ENCODE measurements at places on chromosomes 4 and X.
A peak's percentile ranks its signal among the peaks of the same experiment; 100 is the strongest.

DNA sequence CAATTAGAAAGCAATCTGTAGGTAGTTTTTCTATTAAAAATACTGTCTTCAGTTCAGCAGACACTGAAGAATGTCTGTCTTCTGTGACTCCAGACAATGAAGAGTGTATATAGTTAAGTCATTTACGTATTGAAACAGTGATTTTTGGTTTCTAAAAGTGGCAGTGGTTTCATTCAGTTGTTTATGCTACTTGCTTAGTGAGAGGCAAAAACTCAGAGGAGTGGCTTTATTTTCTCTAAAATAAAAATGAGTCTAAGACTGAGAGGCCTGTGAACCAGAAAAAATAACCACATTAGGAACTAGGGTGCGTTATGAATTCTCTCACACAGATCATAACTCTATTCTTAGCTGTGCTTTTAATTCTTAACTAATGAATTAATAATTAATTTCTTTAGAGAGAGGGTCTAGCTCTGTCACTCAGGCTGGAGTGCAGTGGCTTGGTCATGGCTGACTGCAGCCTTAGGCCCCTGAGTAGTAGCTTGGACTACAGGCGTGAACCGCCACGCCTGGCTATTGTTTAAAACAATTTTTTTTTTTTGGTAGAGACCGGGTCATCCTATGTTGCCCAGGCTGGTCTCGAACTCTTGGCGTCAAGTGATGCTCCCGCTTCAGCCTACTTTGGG, 31.4 kb downstream of the FREM3 start:
- no peak overlapping the region for H3K4me3 ChIP-seq
- no peak overlapping the region for H3K27ac ChIP-seq
- no peak for DNase-seq
- H3K36me3 ChIP-seq: no peaks in the 10 kb centered on the region
- H3K4me1 ChIP-seq: no peaks in the 10 kb centered on the region

- peaks cover 3% of the 10 kb centered on the region for H3K4me1 ChIP-seq
- H3K27me3 ChIP-seq: no peaks in the 10 kb centered on the region
- H3K27ac ChIP-seq: no peak overlapping the region
- no peaks in the 10 kb centered on the region for H3K36me3 ChIP-seq
- DNase-seq: peak; percentile 69
Observed at GRCh38 chr4:122548452-122548851, 72.4 kb downstream of the IL21 start.

GRCh38 chr4:153825126-153825525, 36.2 kb upstream of the SFRP2 start:
- no peak overlapping the region for H3K27ac ChIP-seq
- no peaks in the 10 kb centered on the region for H3K27me3 ChIP-seq
- H3K4me1 ChIP-seq: no peaks in the 10 kb centered on the region
- H3K4me3 ChIP-seq: no peak overlapping the region
- no peak for DNase-seq

DNA sequence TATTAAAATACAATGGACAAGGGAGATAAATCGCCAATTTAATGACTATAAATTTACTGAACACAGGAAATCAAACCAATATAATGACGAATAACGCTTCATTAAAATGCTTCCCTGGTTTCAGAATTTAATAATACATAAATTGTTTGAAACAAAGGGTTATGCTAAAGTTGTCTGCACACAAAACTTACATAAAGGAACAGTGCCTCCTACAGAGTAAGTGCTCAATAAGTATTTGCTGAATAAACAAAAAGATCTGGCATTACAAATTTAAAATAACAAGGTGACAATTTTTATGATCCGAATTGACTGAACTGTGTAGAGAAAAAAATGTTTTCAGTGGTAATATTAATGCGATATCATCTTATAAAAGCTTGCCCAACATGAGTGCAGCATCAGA, 69.6 kb downstream of the NOCT start:
- H3K4me1 ChIP-seq: no peaks in the 10 kb centered on the region
- H3K36me3 ChIP-seq: no peaks in the 10 kb centered on the region
- H3K4me3 ChIP-seq: no peak overlapping the region
- H3K27ac ChIP-seq: no peak overlapping the region

DNA sequence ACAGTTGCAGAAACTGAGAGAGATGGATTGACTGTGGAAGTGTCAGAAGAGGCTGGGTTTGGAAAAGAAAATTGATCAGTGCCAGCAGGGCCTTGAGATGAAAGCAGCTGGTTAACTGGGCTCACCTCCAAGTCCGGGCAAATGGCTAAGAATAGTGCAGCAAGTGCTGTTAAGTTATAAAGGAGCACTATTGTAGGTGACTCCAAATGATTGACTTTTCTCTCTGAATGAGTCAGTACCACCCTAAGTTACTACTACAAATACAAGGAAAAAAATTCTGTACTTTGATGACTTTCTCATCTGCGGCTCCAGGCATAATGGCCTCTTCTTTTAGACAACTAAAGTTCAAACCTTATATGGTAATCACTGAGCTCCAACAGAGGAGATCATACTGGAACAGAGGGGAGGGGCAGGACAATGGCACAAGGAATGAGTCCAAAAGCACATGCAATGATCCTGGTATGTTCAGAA, 733.4 kb upstream of the INTU start:
- H3K4me1 ChIP-seq: no peaks in the 10 kb centered on the region
- H3K27ac ChIP-seq: no peak overlapping the region
- no peaks in the 10 kb centered on the region for H3K27me3 ChIP-seq
- DNase-seq: no peak
- no peak overlapping the region for H3K4me3 ChIP-seq

DNA sequence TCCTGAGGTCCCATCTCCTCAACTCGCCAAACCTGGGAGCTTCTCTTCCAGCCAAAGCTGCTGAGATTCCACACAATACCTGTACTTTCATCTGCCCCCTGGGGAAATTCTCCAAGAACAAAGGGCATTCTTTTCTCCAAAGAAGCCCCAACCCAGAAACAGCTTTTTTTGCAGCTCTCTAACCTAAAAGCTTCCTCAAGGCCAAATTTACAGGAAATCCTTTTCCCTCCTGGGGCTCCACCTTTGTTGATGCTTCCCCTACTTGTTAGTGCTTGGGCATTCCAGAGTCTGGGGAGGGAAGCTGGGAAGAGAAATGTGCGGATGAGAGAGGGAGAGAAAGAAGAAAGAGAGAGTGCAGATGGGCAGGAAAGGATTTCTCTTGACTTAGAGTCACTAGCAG, 24.3 kb downstream of the ZBTB33 start:
- peak overlapping the region; percentile 28 for H3K27ac ChIP-seq
- peak; percentile 88 for DNase-seq
- H3K4me3 ChIP-seq: no peak overlapping the region
- no peaks in the 10 kb centered on the region for H3K4me1 ChIP-seq
- no peaks in the 10 kb centered on the region for H3K36me3 ChIP-seq

GRCh38 chr4:185269286-185269685, 59.9 kb downstream of the SNX25 start:
- no peaks in the 10 kb centered on the region for H3K4me1 ChIP-seq
- no peaks in the 10 kb centered on the region for H3K27me3 ChIP-seq
- no peak overlapping the region for H3K27ac ChIP-seq
- no peak overlapping the region for H3K4me3 ChIP-seq

DNA sequence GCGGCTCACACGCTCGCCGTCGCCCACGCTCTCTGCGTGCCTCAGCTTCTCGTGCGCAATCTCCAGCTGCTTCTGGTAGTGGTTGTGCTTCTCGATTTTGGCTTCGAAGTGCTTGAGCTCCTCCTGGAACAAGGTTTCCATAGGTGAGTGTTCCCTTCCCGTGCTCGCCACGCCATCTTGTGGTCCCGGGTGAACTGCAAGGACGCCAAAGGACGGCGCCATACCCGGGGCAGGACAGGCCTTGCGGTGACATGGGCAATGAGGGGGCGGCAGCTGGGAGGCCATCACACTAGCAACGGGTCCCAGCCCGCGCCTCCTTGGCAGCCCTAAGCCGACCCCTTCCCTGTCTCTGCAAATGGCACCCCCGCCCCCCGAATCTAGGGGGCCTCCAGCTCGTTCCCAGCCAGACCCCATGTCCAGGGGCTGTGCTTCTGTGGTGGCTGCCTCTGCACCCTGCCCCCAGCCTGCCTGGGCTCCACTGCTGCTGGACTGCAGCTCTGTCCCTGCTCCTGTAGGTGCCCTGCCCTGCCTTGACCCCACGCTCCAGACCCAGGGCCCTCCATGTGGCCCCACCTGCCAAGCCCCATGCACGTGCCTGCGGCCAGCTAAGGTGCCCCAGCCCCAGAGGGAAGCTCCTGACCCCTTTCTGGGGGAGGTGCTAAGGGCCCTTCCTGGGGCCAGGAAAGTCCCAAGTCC, 17.3 kb downstream of the LRPAP1 start:
- no peaks in the 10 kb centered on the region for H3K27me3 ChIP-seq
- DNase-seq: peak; percentile 55
- H3K4me3 ChIP-seq: no peak overlapping the region
- H3K36me3 ChIP-seq: peaks cover 12% of the 10 kb centered on the region

GRCh38 chr4:187124331-187124730, 400.7 kb upstream of the FAT1 start:
- DNase-seq: no peak
- no peak overlapping the region for H3K27ac ChIP-seq
- H3K27me3 ChIP-seq: no peaks in the 10 kb centered on the region
- no peaks in the 10 kb centered on the region for H3K36me3 ChIP-seq

DNA sequence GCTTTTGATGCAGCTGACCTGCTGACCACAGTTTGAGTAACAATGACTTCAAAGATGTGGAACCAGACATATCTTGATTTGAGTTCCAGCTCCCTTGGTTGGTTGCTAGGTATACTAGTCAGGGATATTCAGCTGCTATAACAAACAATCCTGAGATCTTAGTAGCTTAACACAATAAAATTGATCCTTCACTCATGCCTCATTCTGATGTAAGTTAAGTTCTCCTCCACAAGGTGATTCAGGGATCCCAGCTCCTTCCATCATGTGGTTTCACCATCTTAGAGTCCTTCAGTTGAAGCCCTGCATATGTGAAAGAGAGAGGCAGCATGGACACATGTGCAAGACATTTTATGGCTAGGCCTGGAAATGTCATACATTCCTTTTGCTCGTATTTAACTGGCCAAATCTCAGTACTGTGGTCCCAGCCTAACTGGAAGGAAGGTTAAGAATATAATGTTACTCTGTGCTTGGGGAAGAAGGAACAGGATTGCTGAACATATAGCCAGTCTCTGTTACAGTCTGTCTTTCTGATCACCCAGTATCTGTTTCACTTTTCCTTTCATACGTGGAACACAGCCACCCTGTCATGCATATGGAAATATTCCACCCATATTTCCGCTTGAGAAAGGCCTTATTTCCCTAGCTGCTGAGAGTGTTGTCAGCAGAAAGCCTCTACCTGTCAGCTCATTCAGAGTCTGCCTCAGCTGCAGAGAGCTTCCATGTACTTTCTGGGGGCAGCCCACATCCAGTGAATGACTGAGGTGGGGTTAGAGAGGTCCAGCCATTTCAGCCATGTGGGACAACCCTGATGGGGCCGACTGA, 7.1 kb downstream of the SMIM9 start:
- H3K27me3 ChIP-seq: no peaks in the 10 kb centered on the region
- DNase-seq: no peak
- no peak overlapping the region for H3K27ac ChIP-seq
- H3K4me1 ChIP-seq: no peaks in the 10 kb centered on the region
- no peaks in the 10 kb centered on the region for H3K36me3 ChIP-seq
- no peak overlapping the region for H3K4me3 ChIP-seq

DNA sequence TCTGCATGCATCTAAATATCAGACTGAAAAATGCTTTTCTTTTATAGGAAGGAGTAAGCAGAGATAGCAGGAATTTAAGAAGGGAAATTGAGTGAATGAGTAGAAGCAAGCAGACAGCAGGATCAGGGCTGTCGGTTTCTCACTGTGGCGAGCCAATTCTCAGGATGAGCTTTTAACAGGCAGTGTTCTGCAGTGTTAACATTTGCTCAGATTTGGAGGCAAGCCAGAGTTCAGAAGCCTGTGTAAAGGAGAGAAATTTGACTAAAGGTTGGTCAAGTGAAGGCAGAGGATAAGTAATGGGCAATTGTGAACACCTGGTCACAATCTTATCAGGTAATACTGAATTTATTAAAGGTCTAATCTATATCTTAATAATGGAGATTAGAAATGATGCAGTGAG, 133.3 kb upstream of the MAGEB16 start:
- H3K4me1 ChIP-seq: no peaks in the 10 kb centered on the region
- peak overlapping the region; percentile 51 for H3K27ac ChIP-seq
- no peaks in the 10 kb centered on the region for H3K27me3 ChIP-seq
- no peaks in the 10 kb centered on the region for H3K36me3 ChIP-seq
- no peak overlapping the region for H3K4me3 ChIP-seq

GRCh38 chr4:16843831-16844508, 54.5 kb downstream of the LDB2 start:
- peaks cover 2% of the 10 kb centered on the region for H3K36me3 ChIP-seq
- H3K4me3 ChIP-seq: no peak overlapping the region
- H3K27ac ChIP-seq: no peak overlapping the region

DNA sequence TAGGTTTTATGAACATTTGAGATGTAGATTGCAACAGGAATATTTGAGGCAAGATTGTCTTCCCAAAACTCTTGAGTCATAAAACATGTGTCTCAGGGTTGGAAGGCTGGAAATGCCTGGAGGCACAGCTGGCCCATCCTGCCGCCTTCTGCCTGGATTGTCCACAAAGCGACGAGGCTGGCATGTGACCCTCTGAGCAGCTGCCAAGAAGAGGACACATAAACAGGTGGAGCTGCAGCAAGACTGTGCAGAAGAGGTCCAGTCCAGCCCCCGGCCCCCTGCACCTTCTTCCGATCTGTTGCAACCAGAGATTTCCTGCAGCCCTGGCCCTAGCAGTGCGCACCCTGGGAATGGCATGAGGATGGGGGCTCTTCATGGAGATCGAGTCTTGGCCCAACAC, 101.9 kb upstream of the BCOR start:
- H3K27ac ChIP-seq: no peak overlapping the region
- DNase-seq: no peak

- DNase-seq: no peak
- H3K27ac ChIP-seq: no peak overlapping the region
- H3K4me3 ChIP-seq: no peak overlapping the region
- no peaks in the 10 kb centered on the region for H3K27me3 ChIP-seq
Observed at GRCh38 chrX:10983526-10983925, 127.6 kb upstream of the HCCS start.

- H3K36me3 ChIP-seq: no peaks in the 10 kb centered on the region
- H3K4me1 ChIP-seq: no peaks in the 10 kb centered on the region
- no peak for DNase-seq
- peak overlapping the region; percentile 69 for H3K4me3 ChIP-seq
- peak overlapping the region; percentile 81 for H3K27ac ChIP-seq
Observed at GRCh38 chrX:47483306-47484268, 565 bp upstream of the ZNF41 start.

DNA sequence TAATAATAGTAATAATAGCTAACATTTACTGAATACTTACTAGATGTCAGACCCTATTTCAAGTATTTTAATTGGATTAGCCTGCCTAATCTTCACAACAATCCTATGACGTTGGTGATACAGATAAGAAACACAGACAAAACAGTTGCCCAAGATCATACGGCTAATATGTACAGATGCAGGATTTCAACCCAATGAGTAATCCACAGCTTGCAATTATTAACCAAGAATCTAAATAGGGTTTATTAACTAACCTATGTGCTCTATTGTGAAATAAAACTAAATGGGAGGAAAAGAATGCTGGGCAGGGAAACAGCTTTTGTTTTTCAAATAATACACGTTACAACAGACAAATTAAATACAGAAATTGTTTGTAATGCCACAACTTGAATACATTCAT, 23.4 kb downstream of the FBXO8 start:
- no peaks in the 10 kb centered on the region for H3K27me3 ChIP-seq
- DNase-seq: peak; percentile 15
- no peaks in the 10 kb centered on the region for H3K36me3 ChIP-seq
- no peaks in the 10 kb centered on the region for H3K4me1 ChIP-seq
- no peak overlapping the region for H3K27ac ChIP-seq

- H3K36me3 ChIP-seq: no peaks in the 10 kb centered on the region
- no peaks in the 10 kb centered on the region for H3K27me3 ChIP-seq
- H3K4me1 ChIP-seq: no peaks in the 10 kb centered on the region
- H3K4me3 ChIP-seq: no peak overlapping the region
Observed at GRCh38 chr4:132297346-132297745, 851.7 kb upstream of the PCDH10 start.

Measured in mesendoderm (in vitro differentiated cells).